ENCODE measurements at places on chromosomes 11 and 22.

- DNase-seq = no peak
These were observed 1.4 kb upstream of the BATF2 start for GRCh38 chr11:64998141-64998540.

- DNase-seq = peak; percentile 64
These were observed 87.2 kb downstream of the RELT start for GRCh38 chr11:73463359-73463758.

GRCh38 chr11:131609921-131610320 lies 239.5 kb downstream of the NTM start:
- no peak for DNase-seq

DNA sequence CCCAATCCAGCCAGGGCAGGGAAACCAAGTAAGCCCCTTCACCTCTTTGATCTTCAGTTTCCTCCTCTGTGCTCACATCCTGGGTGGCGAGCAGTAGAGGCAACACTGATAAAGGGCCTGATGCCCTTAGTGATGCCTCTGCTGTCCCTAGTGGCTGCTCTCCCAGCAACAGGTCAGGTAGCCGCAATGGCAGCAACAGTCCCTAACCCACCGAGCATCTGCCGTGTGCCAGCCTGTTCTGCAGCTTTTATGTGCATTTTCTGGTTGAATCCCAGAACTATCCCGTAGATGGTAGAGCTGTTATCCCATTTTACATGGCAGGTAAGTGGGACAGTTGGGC lies 5.2 kb downstream of the SCYL1 start:
- DNase-seq = no peak

DNA sequence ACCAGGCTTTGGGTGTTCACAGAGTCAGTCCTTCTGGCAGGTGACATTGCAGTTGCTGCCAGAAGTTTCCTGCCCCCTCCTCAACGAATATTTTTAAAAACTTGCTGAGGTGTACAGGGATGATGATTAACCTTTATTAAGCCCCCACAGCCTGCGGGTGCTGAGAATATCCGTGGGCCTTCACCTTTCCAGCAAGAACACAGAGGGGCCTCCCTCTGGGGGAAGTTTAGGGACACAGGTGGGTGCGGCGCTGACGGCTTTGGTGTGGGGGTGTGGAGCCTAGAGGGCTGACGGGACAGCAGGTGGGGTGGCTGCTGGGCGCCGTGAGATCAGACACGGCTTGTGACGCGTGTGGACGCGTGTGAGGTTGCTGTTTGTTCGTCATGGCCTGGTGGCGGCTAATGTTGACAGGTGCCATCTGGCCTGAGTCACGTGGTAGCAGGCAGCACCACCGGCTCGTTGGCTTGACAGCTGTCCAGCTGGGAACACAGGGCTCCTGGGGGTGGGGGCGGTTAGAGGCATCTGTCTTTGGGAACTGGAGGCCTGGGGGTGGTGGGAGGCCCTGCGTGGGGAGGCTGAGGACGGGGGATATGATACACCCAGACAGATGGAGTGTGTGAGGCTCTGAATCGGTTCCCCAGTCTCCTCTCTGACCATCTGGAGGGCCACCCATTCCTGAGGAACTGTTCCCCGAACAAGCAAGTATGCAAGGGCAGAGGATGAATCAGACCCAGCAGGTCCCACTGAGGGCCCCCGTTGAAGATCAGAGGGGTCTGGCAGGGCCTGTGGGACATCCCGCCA lies 12.5 kb upstream of the LRRC10B start:
- no peak for DNase-seq

GRCh38 chr11:65216830-65217229 lies 35.1 kb downstream of the CAPN1 start:
- no peak for DNase-seq

DNA sequence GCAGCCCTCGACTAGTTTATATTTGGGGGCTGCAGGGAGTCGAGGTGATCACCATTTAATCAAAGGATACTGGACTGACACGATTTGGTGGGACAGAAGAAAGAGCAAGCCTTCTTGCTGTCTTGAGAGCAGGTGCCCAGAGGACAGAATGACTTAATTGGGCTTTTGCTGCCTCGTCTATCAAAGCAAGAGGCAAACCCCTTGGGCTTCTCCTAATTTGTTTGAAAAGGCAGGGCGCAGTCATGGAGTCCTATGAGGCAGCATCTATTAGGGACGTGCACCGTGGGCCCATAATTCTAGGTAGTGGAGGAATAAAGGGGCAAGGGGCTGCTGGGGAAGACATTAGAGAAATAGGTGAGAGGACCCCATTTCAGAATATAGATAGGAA lies 1411.3 kb downstream of the TBC1D22A start:
- DNase-seq = no peak

- no peak for DNase-seq
These were observed 21.4 kb upstream of the STK33 start for GRCh38 chr11:8615291-8616032.

GRCh38 chr22:39308614-39309363 lies 10.6 kb downstream of the RPL3 start:
- peak; percentile 88 for DNase-seq

- no peak for DNase-seq
These were observed 1.1 kb downstream of the GNAZ start for GRCh38 chr22:23071230-23072076.

DNA sequence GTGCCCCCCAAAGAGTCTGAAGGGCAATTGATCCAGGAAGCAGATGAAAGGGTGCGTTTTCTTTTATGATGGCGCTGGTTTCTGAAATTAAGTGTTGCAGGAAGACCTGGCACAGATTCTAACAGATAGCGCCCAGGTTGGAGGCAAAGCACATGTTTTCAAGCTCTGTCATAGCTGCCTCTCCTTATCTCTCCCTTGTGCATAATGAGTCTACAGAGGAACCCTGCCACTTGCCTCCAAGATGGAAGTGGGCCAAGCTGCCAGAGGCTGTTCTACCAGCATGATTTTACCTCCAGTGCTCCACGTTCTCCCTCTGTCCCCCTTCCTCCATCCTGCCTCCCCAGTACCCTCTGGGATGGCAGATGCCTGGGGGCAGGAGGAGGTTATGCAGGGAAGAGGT lies 30.0 kb upstream of the TLCD5 start:
- no peak for DNase-seq

GRCh38 chr11:104259121-104259610 lies 95.2 kb upstream of the PDGFD start:
- no peak for DNase-seq

- no peak for DNase-seq
These were observed 43.9 kb downstream of the RRAS2 start for GRCh38 chr11:14315130-14315529.
